ENCODE measurements at places on chromosomes 5 and 9.

DNA sequence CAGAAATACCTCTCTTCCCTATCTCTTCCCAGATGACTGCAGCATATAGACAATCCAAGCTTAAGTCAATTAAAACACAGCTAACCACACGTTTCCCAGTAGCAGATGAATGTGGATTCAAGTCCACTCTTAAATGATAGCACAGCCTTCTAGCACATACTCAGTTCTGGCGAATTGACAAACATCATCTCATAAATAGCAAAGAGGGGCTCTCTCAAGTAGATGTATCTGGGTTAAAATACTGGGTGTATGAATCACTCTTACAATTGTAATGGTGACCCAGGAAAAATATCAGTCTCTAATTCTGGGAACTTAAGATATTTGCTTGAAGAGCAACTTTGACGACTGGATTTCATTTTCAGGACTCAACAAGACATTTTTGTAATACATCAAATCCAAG, 67.0 kb upstream of the HAPLN1 start:
- DNase-seq = no peak

DNA sequence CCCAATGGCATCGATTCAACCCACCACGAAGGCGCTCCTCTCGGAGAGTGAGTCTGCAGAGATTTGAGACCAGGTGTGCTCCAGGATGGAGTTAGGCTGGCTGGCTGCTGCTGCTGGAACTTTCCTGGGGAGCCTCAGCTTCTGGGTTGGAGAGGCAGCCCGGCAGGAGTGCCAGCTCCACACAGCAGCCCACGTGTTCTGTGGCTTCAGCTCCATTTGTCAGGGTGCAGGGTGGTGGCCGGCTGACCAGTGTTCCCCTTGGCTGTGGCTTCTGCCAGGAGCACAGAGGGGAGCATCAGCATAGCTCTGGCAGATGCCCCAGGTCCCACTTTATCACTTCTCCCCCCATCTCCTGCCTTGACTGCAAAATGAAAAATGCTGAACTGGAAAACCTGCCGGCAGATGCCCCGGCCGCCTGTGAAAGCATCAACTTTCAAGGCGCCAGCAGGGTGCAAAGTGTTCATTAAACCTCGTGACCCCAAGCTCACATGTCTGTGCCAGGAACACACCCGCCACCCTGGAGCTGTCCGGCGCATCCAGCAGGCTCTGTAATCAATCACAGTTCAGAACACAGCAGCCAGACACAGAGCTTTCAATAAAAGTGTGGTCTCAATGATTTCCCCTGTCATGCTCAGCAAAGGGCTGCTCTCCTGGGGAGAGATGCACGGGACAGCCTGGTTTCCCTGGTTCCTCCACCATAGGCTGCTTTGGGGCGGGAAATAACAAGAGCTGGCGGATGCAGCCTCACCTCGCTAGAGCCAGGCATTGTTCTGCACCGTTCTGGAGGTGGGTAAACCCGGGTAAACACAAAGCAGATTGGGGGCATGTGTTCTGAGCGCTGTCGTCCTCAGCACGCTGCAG, 53.2 kb downstream of the TRIP13 start:
- no peak for DNase-seq

DNA sequence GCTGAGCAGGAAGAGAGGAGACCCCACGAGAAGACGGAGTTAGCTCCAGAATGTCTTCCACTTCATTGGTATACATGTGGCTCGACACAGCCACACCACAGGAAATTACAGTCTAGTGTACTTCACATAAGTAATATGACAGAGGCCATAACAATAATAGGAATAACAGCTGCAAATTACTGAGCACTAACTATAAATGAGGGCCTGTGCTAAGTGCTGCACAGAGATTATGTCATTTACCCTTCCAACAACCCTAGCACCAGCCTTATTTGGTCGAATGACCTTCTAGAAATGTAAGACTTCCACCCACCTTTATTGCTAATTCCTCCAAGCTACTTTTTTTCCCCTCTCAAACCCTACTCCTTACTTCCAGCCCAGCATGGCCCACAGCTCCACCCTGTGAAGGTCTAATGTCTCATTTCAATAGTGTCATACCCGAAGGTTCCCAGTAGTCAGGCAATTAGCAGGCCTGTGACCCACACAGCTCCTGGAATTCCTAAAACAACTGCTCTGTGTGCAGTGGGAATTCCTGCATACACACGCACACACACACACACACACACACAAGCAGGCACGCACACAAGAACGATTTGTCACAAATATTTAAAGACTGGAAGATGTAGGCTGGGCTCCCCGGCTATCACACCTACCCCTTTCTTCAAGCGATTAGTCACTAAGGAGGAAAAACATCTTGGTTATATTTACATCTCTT, 134.5 kb downstream of the FRMD3 start:
- DNase-seq = peak; percentile 20

GRCh38 chr5:143403334-143403592, 223 bp downstream of the NR3C1 start:
- DNase-seq = no peak

DNA sequence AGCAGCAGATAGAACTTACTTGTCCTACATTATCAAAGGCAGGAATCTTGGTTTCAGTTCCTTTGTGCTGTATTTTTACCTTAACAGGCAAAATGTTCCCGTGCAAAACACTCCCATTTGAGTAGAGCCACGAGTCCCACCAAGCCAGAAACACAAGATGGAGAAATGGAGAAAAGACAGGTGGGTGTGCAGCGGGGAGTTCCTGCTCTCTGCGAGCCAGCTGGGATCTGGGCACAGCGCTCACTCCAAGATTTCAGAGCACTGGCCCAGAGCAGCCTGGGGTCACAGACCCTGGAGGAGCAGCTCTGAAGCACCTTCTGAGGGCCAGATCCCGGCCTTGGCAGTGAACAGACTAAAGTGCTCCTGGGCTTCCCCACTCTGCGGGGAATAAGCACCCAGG, 2.9 kb downstream of the UCK1 start:
- DNase-seq = no peak

GRCh38 chr5:160702311-160702803, 149.7 kb downstream of the ATP10B start:
- DNase-seq = no peak

GRCh38 chr5:75509546-75509945, 1.9 kb downstream of the CERT1 start:
- no peak for DNase-seq

DNA sequence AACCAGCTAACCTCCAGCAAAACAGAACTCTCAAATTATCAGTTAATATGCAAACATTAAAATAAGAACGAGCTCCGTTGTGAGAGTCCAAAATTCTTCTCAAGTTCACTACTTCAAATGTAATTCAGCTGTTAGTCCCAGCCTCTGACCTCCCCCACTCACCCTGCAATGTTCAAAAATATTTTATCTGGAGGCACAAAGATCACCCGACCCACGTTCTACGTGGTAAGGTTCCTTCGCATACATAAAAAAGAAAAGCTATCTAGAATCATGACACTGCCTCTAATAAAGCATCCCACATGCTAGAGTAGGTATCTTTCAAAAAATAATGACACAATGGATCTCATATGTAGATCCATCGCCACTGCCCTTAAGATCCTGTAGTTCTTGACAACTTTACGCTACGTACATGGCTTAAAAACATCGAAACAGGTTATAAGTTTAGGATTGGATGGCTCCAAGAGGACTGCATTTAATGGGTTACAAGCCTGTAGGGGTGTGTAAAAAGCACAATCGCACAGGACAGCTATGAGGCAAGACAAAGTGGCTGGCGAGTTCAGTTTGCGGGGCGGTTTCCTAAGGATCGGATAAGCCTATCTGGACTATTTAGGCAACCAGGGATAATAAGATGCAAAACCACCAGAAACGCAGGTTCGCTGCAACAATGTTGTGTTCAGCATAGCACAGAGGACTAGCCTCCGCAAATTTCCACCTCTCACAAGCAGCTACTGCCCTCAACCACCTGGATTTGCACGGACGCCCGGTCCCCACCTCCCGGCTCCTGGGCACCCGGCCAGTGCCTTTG, 969 bp downstream of the CLK4 start:
- DNase-seq = peak; percentile 2

DNA sequence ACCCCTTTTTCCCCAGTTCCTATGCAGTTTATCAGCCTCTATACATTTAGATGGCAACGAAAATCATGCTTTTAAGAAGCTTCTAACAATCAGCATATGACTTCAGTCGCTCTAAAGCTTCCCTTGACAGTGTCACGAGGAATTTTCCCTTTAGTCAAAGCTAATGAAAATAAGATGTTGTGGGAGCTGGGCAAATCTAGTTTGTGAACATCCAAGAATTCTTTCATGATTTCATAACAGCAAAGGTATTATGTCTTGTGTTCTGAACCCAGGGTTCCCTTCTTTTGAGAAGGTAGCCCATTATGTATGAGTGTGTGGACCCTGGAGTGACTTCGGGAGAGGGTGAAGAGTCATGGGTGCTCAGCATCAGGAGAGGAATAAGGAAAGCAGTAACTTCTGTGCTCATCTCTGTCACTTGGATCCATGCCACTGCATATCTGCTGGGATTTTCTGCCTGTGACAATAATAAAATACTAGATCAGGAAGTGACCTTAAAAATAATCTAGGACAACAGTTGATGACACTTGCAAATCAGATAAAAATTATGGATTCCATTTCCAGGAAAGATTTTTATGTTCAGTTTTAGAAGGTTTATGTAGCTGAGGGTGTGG, 102.4 kb downstream of the PCSK1 start:
- no peak for DNase-seq

GRCh38 chr5:78490709-78491485, 130.5 kb downstream of the SCAMP1 start:
- no peak for DNase-seq

DNA sequence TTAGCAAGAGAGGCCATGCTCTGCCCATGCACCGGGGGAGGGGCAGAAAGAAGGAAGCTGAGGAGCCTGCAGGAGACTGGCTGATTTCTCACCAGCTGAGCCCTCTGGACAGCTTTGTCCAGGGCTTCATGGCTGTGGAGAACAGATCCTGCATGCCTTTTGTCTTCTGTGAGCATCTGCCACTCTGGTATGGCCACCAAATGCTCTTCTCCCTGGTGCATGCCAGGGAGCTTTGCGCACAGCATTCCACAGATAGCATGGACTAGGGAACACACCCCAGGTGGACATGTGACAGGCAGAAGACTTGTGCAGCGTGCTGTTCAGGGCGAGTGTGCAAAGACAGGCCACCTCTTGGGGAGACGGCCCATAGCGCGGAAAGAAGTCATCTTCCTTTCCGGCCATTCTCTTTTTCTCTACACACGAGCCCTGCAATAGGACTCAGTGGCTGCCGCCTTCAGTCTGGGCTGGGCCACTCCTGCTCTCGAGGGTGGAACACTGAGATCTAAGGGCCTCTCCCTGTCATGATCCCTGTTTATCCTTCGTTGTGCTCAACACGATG, 56.7 kb downstream of the GADD45G start:
- DNase-seq = no peak

- DNase-seq = no peak
Observed at GRCh38 chr9:92188969-92189781, 74.0 kb upstream of the SPTLC1 start.

GRCh38 chr9:127503947-127504886, 52.9 kb downstream of the LRSAM1 start:
- peak; percentile 90 for DNase-seq

- no peak for DNase-seq
Observed at GRCh38 chr9:12014488-12014887, 678.7 kb upstream of the TYRP1 start.

Data from NT2/D1 (cell line).